ENCODE measurements at places on chromosomes 16 and 17.

DNA sequence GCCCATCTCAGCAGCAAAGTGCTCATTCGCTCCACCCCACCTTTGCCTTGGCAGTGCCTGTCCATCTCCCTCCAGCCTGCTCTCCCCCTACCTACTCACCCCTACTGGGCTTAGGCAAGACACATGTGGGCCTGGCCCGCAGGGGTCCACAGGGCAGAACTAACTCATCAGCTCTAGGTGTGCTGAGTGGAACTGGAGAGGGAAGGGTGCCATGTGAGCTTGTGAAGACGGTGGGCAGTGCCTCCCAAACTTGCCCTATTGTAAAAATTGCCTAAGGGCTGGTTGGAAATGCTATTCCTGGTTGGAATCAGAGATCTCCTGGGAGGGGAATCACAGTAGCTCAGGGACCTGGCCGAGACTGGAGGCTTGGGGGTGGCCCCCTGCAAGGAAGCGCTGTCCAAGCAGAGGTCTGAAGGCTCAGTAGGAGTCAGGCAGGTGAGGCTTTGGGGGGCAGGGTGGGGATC is 29.1 kb upstream of the TNS4 start:
- no peak for DNase-seq

- no peak for DNase-seq
Measured at GRCh38 chr16:10835281-10835931, 16.8 kb upstream of the TVP23A start.

DNA sequence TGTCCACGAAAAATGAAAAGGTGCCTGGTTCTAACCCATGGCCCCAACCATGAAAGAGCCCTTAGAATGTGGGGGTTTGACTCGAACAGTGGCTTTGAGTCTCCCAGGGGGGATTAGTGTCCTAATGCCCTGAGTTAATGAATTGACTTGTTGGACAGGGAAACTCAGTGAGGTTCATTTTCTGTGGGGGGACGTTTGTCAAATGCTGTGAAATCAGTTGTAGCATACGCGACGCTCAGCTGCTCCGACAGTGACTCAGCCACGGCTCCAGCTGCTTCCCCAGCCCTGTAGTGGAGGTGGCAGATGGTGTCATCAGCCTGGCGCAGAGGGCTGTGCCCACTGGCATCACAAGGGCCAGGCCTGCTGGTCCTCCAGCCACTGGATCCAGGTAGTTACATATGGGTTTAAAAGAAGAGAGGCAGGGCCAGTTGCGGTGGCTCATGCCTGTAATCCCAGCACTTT is 3.9 kb upstream of the TMEM235 start:
- no peak for DNase-seq

- no peak for DNase-seq
Measured at GRCh38 chr16:50538411-50539052, 9.7 kb upstream of the NKD1 start.

- no peak for DNase-seq
Measured at GRCh38 chr16:67312719-67313118, 13.8 kb downstream of the KCTD19 start.

GRCh38 chr16:47142486-47142820 is 1.3 kb downstream of the NETO2 start:
- DNase-seq = no peak

DNA sequence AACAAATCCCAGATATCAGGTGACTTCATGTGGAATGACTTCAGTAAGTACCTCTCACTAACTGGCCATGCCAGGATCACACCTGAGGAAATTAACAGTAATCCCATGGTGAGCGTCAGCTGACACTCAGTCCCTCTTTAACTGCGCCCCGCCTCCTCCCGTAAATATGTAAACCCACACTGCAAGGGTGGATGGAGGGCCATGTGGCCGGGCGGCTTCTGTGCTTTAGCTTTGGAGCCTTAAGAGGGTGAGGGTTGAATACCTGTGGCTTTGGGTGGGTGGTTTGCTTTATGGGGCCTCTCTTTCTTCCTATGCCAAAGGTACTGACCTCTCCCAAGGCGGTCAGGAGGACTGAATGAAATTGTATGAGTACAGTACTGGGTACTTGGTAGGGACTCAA is 141.7 kb downstream of the MRM1 start:
- no peak for DNase-seq

- DNase-seq = no peak
Measured at GRCh38 chr17:47652570-47652969, 2.9 kb downstream of the KPNB1 start.

DNA sequence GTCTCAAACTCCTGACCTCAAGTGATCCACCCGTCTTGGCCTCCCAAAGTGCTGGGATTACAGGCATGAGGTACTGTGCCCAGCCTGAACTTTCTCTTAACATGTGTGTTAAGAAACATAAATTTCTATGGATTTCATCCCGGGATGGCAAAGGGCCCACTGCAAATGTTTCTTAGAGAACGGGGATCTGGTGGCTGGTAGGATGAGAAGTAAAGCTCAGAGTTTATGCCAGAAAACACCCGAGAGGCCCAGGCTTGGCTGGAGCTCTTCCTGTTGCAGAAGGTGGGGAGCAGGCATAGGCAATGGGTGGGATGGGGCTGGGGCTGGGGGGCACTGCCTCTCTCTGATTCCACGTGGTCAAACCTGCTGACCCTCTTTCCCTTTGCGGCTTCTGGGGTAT is 5.6 kb upstream of the CARHSP1 start:
- DNase-seq = no peak

DNA sequence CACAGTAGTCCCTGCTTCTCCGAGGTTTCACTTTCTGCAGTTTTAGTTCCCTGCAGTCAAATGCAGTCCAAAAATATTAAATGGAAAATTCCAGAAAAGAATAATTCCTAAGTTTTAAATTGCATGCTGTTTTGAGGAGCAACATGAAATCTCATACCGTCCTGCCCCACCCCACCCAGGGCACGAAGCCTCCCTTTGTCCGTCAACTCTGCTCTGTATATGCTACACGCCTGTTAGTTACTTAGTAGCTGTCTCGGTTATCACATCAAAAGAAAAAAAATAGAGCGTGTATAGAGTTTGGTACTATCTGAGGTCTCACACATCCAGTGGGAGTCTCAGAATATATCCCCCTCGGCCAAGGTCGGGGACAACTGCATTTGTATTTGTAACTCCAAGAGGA is 129.4 kb upstream of the NOL11 start:
- DNase-seq = no peak

DNA sequence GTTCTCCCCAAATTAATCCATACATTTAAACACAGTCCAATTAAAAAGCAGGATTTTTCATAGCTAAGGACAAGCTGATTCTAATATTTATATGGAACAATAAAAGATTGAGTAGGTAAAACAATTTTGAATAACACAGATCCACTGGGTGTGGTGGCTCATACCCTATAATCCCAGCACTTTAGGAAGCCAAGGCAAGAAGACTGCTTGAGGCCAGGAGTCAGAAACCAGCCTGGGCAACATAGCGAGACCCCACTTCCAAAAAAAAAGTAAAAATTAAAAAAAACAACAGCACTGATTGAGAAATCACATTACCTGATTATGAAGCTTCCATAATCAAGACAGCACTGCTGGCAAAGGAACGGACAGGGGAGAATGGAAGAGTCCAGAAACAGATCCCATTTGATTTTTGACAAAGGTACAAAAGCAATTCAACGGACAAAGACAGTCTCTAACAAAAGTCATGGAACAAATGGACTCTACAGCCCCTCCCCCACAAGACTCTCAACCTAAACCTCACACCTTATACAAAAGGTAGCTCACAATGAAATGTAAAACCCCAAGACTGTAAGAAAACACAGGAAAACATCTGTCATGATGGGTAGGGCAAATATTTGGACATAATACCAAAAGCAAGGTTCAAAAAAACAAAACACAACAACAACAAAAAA is 17.9 kb downstream of the USP7 start:
- DNase-seq = no peak

GRCh38 chr17:77494664-77495435 is 354.1 kb downstream of the SEC14L1 start:
- peak; percentile 62 for DNase-seq

DNA sequence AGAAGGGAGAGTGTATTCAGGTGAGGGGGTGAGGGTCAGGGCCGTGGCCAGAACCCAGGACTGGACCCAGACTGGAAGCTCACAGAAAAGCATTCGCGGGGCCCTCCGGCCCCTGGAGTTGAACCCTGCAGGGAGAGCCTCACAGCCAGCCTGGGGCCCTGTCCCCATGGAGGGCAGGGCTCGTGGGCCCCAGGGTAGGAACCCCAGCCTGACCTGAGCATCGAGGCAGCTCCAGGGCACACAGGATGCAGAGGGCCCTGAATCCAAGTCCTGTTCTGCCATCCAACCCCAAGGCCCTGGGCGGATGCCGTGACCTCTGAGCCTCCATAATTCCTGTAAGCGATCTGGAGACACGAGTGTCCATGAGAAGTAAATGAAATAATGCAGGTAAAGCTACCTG is 79.1 kb downstream of the MGAT5B start:
- DNase-seq = no peak

DNA sequence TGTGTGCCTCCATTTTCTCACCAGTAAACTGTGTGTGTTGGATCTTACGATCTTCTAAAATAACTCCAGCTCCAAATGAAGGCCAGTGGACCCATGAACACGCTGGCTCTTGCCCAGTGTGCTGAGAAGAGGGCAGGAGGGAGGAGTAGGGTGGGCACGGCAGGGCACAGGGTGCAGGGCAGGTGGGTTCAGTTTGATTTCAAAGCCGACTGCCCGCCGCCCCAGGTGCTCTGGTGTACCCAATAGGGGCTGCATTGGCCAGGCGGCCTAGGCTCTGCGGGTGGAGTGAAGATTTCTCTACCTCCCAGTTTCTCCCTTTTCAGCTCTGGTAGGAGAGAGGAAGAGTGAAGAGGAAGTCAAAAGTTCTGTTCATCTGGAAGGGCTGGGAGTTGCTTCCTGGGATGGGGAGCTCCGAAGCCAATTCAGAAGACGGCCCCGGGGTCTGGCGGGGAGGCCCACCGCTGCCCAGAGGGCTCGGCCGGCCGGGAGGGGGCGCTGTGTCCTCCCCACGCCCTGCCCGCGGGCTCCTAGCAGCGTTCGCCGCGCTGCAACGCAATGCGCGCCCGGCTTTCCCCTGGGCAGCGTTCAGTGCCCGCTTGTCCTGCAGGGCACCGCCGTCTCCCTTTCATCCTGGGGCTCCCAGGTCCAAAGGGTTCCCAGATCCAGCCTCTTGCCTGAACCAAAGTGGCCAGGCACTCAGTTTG is 1.1 kb upstream of the CRHR1 start:
- peak; percentile 1 for DNase-seq
